CD8-positive, alpha-beta memory T cell (primary cell): ENCODE measurements at places on chromosomes 12 and 14. TPM values are rescaled to one million over a fixed set of nuclear protein-coding genes. Genes with fewer than 3 reads are reported as not detected.

The SYCP3 gene
- 0.27 TPM for total RNA-seq

The ENDOU gene
- not detected for total RNA-seq

The RFX4 gene
- total RNA-seq = not detected

DNA sequence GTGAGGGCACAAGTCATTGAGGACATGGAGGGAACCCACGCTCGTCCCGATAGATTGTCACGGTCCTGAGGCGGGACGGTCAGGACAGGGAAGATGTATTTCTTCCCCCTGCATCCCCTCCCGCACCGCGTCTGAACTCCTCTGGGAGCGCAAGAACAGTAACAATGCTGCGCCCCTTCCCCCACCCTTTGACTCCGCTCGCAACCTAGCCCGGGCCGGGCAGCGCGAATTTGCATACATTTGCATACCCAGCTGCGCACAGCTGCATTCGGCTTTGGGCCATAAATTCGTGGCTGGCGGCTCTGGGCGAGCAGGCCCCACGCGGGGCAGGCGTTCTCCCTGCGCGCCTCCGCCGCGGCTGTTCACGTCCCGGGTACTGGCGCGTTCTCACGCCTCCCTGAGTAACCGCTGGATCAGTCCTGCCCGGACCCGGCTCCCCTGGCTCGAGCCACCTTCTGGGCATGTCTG, 29.0 kb upstream of the SMUG1 start:
- DNase-seq = no peak
- H3K36me3 ChIP-seq = no peaks in the 10 kb centered on the region
- no peak overlapping the region for H3K4me3 ChIP-seq

DNA sequence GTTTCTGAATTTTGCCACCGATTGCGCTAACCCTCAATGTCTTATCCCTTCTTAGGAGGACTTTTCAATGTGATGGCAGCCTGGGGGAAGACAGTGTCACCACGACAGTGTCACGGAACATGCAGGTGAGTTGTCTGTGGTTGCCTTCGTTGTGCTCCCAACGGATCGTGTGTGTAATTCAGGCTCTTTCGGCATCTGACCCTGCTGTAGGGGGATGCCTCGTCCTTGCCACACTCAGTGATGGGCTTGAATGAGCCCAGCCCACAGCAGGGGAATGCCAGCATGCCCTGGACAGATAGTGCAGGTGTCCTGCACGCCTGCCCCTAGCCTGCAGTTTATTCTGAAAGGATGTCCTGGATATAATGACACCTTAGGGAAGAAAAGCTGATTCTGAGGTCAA, 123.8 kb upstream of the RTL1 start:
- H3K36me3 ChIP-seq = no peaks in the 10 kb centered on the region
- no peak overlapping the region for H3K4me3 ChIP-seq
- H3K27me3 ChIP-seq = no peaks in the 10 kb centered on the region
- H3K4me1 ChIP-seq = no peaks in the 10 kb centered on the region
- no peak for DNase-seq

DNA sequence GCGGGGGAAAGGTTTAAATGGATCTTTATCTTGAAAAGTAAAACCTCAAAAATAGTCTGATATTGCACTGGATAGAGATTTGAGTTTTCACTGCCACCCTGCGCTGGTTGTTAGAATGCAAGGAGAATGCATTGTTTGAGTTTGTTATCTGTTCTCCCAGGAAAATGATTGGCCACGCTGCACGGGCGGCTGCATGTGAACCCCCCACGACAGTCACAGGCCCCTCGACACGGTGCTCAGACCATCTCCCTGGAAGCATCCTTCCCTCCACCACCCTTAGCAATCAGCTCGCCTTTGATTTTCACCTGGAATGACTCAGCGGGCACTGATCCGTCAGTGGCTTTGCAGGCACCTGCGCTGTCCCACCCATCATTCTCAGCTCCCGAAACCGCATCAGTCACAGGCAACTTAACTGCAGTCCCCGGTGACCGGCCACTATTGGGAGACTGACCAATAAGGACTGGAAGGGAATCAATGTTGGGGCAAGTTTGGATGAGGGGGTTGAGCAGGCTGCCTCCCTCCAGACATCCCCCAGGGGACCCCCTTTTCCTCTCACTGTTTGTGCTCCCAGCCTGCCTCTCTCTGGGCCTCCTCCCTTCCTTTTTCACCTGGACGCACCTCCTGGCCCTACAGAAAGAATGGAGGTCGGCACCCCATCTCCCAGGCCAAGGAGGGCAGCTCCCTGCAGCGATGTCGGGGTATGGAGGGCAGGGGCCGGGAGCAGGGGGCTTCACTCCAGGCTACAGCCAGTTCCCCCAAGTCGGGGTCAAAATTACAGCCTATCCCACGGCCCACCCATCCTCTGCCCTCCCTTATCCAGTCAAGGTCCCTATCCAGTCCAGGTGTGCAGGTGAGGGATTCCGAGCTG, 28.5 kb upstream of the C14orf180 start:
- no peak overlapping the region for H3K4me3 ChIP-seq
- H3K4me1 ChIP-seq = no peaks in the 10 kb centered on the region
- no peak overlapping the region for H3K27ac ChIP-seq
- H3K36me3 ChIP-seq = no peaks in the 10 kb centered on the region
- DNase-seq = no peak
- H3K27me3 ChIP-seq = no peaks in the 10 kb centered on the region

DNA sequence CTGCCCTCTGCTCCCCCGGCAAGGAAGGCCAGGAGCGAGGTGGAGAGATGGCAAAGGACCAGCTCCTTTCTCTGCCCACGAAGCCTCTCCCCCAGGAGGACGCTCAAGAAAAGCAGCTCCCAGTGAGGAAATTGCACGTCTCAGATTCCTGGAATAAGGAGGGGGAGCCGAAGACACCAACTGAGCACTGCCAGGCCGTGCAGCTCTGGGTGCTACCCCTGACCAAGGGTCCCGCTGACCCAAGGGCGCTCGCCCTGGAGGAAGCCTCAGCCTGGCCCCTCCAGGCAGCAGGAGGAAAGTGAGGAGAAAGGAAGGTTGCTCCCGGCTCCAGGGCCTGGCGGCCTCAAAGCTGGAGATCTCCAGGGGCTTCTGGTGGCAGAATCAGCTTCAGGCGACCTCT, 174.1 kb upstream of the SFSWAP start:
- peaks cover 23% of the 10 kb centered on the region for H3K4me1 ChIP-seq
- no peak overlapping the region for H3K4me3 ChIP-seq
- H3K36me3 ChIP-seq = no peaks in the 10 kb centered on the region
- no peaks in the 10 kb centered on the region for H3K27me3 ChIP-seq
- DNase-seq = no peak

DNA sequence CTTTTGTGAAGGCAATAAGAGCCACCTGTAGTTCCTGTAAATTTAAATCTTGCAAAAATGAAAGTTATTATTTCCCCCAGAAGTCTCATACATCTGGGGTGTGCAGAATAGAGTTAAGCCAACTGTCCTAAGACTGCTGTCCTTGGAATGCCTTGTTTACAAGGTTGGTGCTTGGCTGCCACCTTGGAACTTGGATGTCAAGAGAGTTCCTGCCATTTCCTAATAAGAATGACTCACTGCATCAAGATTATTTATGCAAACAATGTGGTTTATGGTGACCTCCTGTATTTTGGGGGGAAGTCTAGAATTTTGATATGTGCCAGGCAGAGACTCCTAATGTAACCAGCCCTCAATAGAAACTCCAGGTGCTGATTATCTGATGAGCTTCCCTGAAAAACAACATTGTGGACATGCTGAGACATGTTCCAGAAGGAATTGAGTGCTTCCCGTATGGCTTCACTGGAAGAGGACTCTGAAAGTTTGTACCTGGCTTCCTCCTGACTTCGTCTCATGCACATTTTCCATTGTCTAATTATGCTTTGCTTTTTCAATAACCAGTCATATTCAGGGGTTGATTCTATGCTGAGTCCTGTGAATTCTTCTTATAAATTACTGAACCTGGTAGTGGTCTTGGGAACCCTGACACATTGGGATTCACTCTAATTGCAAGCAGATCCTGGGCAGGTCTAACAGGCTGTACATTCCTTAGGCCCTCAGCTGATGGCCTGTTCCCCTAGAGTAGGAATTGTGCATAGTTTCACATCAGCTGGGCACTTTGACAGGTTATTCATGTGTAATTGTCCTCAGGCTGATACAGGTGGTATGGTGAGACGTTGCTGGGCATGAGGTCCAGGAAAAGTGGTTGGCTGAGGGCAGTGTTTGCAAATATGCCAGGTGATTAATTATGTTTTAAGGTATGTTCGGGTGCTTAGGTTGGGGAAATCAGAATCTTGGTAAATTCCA, 1370.7 kb upstream of the TMEM132C start:
- no peak for DNase-seq
- H3K4me1 ChIP-seq = no peaks in the 10 kb centered on the region
- H3K4me3 ChIP-seq = no peak overlapping the region
- H3K36me3 ChIP-seq = no peaks in the 10 kb centered on the region
- H3K27ac ChIP-seq = no peak overlapping the region

DNA sequence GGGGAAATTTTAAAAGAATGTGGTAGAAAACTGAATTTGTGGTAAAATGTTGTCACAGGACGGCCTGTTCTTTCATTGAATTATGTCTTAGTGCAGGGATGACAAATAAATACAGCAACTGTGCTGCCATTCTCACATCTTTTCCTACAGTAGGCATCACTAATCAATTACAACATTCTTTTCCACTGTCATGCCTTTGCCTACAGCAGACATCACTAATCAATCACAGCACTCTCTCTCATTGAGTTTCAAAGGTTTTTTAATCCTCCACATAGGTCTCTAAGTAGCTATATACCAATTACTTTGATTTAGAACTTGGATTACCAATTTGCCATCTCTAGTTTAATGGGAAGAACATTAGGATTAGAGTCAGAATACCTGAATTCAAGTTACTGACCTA, 30.1 kb downstream of the NTF3 start:
- no peaks in the 10 kb centered on the region for H3K4me1 ChIP-seq
- no peak overlapping the region for H3K4me3 ChIP-seq
- DNase-seq = no peak
- no peak overlapping the region for H3K27ac ChIP-seq
- H3K36me3 ChIP-seq = no peaks in the 10 kb centered on the region

DNA sequence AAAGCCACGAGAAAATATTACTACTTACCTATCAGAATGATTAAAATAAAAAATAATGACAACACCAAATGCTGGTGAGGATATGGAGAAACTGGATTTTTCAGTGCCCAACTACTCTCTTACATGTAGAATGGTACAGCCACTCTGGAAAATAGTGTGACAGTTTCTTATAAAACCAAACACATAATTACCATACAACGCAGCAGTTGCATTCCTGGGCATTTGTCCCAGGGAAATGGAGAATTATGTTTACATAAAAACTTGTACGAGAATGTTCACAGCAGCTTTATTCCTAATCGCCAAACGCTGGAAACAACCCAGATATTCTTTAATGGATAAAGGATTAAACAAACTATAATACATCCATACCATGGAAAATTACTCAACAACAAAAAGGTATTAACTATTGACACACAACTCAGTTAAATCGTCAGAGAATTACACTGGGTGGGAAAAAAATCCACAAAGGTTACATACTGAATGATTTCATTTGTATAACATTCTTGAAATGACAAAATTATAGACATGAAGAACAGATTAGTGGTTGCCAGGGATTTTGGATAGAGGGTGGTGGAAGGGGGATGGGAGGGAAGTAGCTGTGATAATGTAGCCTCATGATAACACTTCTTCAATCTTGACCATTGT, 35.4 kb downstream of the TAOK3 start:
- DNase-seq = no peak
- no peak overlapping the region for H3K4me3 ChIP-seq
- no peaks in the 10 kb centered on the region for H3K4me1 ChIP-seq

- no peaks in the 10 kb centered on the region for H3K4me1 ChIP-seq
- H3K36me3 ChIP-seq = peaks cover 5% of the 10 kb centered on the region
- H3K27me3 ChIP-seq = no peaks in the 10 kb centered on the region
- no peak for DNase-seq
Observed at GRCh38 chr12:28349196-28349595, 158.9 kb downstream of the CCDC91 start.
